Myocyte (in vitro differentiated cells): ENCODE measurements at places on chromosomes 2 and 18.

DNA sequence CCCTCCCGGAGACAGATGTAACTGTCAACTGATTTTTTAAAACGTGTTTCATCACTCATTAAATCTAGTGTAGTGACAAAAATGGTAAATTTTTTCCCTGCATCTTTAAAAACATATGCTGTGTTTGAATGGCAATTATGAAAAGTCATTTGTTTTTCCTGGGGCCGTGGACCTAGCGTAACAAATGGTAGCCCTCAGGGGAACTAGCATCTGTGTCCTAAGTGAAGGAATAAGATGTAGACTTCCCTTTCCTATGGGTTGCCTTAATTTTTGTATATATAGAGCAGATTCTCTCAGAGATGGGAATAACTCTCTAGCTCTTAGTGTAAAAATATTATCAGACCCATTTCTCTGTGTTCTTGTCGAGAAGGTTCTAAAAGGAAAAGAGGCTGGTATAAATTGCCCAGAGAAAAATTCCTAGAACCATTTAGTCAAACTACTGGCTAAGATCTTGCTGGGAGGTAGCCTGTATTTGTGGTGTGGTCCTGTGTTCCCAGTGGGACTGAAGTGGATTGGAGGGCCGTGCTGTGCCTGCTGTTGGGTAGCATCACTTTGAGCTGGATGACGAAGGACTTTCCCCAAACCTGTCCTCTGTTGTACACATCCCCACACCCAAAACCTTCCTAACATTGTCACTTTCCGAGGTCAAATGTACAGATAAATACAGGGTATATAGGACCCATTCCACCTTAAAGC, 85.8 kb downstream of the LIMS1 start:
- DNase-seq, result no peak

GRCh38 chr2:165618806-165619205, 149.3 kb downstream of the CSRNP3 start:
- no peak for DNase-seq

DNA sequence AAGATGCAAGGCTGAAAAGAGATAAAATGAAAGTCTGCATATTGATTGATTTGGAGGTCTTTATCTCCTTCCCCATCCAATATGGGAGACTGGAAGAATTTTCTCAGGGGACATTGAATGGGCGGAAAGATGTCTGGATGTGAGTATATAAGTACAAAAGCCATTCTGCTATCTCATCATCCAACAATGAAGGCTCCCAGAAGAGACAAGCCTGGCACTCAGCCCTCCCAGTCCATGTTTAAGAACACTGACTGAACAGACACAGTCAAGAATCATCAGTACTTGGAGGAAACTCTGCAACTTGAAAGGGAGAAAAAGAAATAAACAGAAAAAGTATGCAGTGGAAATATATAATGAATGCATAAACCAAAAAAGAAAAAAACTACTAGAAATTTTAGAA, 80.9 kb downstream of the PTRHD1 start:
- DNase-seq, result peak; percentile 30

DNA sequence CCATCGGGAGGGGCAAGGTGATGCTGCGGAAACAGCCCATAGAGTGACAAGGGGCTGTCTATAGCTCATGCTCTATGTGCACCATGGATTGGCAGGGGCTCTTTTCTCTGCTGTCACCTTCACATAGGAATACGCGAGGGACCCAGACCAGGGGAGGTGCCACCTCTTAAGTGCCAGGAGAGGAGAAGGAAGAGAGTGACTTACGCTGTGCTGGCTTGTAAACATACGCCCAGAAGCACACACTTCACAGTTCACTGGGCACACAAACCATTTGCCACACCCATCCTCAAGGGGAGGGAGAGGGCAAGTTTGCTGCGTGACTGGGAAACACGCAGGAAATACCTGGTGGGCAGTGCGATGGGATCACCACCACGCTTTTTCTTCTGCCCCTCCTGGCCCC, 65.1 kb upstream of the GPR45 start:
- no peak for DNase-seq

DNA sequence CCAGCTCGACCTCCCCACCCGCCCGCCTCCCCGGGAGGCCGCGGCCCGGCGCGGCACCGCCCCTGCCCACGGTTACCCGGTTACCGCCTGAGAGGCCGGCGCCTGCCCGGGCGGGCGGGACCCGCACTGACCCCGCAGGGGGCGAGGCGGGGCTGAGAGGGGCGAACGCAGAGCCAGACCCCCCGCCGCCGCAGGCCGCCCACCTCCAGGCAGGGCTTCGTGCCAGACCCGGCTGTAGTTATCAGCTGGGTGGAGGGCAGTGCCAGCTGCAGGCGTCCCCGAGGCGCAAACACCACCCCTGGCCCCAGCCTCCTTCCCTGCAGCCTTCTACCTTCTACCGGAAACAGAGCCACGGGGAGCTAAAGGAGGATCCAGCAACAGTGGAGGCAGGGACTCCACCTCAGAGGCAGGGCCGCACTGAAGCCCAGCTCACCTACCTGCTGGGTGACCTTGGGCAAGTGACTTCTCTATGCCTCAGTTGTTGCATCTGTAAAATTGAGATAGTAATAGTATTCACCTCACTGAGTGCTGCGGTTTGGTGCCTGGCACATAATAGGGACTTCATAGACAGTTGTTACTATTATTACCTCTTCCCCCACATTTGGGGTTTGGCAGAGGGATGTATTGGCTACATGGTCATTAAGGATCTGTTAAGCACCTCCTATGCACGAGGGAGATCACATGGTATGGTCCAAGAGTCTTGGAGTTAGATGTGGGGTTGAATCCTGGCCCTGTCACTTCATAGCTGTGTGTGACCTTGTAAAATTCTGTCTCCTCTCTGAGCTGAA, 231.6 kb upstream of the SMAD2 start:
- no peak for DNase-seq

- no peak for DNase-seq
These were observed 4.0 kb downstream of the SLC14A2 start for GRCh38 chr18:45619062-45619825.

DNA sequence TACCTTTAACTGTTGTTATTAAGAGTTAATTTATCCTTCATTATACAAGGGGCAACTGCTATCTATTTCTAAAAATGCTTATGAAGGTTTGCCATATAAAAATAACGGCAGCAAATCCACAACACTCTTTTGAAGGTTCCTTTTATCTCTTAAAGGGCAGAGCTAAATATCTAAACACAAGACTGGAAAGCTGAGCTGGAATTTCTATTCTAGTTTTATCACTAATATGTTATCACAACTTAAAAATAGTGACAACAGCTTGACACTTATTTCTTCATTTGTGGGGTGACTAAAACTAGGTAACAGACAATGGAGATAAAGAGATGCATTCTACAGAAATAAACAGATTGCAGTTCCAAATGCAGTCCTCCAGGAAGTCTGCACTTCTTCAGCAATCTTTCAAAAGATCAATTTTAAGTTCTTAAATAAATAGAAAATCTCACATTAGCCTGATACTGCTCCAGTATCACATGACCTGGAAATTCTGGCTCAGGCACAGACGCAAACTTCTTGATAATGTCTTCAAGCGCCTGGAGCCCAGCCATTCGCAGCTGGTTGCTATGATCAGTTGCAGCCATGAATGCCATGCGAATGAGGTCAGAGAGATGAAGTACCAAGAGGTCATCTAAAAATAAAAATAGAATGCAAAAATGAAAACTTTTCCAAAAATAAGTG, 54.0 kb upstream of the STRN start:
- peak; percentile 95 for DNase-seq

DNA sequence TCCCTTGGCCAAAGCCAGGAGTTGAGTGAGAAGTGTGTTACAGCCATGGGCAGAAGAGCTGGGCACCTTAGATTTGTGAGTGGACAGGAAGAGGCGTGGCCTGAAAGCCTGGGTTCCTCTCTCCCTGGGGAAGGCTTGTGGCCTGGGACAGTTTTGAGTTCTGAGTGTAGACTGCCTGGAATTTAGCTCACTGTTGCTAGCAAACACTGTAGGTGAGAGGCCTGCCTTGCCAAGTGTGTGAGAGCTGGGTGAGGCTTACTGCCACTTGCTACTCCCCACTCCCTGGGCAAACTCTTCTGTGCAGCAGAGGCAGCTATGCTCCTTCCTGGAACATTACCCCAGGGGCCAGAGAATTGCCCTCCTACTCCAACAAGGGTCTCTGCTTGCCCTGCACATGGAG, 150.0 kb upstream of the GALNT5 start:
- DNase-seq, result no peak

- no peak for DNase-seq
These were observed 118.1 kb downstream of the FOXI3 start for GRCh38 chr2:88334418-88334817.

DNA sequence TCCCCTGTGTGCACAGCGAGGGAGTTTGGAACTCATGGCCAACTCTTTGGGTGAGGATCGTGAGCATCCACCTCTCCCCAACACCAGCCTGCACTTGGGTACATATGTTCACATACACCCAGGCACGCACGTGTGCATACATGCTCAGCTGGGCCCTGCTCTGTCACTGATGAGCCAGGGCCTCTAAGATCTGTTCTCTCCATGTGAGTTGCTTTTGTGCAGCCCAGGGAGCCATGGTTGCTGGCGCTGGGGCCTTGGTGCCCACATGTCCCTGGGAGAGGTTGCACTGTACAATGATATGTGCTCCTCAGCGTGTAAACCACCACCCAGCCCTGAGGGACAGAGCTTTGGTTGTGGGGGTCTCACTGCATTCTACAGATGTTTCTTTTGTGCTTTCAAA, 44.1 kb downstream of the KLHL29 start:
- DNase-seq, result no peak

DNA sequence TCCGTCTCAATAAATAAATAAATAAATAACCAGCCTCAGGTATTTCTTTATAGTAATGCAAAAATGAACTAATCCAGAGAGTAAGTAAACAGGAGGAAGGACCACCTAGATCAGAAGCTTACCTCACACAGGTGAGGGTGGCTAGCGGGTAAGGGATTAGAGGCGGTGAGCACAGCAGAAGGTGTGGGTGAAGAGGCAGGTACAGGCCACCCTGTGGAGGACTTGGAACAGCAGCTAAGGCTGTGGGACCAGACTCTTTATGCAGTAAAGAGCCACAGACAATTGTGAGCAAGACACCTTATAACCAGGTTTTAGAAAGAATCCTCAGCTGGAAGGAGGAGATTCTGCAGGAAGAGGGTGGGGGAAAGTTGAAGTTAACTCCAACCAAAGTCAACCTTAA, 34.2 kb upstream of the TTR start:
- no peak for DNase-seq

DNA sequence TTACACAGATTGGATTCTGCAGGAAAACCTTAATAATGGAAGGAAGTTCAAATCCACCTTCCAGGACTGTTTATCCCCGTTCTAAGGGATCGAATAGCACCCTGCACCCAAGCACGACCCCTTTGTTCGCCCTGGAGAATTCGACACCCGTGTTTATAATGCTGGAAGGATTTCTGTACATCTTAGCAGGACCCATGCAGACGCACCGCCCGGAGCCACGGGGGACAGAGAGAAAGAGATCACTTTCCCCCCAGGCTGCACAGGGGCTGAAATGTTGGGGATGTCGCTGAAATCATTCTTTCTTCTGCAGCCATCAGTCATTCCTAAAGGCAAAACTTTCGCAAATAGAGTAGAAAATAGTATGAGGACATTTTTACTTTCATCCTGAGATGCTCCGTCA, 238.7 kb upstream of the SALL3 start:
- DNase-seq, result no peak

DNA sequence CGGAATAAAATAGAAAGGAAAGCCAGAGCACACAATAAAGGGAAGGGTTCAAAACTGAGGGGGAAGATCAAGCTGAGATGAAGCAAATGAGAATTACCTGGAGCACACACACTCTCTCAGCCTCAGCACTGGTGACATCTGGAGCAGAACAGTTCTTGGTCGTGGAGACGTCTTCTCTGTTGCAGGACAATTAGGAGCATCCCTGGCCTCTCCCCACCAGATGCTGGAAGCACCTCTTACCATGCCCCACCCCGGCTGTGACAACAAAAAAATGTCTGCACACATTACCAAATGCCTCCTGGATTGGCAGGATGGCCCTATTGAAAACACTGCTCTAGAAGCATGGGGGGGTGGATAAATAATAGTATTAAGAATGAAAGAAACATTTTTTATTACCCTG, 43.6 kb upstream of the MAP3K20 start:
- DNase-seq, result no peak

DNA sequence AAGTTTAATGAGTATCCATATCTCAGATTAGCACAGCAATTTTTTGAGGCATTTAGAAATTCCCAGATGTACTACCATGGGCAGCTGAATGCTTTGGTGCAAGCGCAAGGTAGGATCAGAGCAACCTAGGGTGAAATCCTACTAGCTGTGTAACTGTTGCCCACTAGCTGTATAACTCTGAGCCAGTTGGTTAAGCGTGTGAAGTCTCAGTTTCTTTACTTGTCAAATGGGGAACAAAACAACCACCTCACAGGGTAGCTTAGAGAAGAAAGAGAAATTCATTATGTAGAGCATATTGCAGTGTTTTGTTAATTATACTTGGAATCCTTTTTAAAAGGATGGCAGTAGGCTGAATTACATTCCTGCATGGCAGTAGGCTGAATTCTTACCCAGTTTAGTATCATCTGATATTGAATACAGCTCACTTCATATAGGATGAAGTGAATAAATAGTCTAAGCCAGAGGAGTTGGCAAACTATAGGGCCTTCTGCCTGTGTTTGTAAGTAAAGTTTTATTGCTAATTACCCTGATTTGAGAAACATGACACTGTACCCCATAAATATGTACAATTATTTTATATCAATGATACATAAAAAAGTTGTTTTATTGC, 180.7 kb downstream of the PLCL1 start:
- DNase-seq, result no peak

DNA sequence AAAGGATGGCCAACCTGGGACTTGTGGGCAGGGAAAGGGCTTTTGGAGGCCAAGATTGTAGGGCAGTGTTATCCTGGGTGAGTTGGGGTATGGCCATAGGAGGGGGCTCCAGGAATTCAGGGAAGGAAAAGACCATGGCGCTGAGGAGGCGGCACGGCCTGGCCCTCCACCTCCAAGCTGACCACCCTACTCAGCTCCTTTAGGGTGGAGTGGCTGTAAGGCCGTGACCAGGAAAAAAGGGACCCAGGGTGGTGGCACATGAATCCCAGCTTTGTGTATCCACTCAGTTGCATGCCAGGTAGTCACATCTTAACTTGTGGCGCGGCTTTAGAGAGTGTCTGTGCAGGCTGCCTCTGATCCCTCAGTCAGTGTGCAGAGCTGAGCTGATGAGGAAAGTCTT, 168.1 kb downstream of the AGAP1 start:
- no peak for DNase-seq

DNA sequence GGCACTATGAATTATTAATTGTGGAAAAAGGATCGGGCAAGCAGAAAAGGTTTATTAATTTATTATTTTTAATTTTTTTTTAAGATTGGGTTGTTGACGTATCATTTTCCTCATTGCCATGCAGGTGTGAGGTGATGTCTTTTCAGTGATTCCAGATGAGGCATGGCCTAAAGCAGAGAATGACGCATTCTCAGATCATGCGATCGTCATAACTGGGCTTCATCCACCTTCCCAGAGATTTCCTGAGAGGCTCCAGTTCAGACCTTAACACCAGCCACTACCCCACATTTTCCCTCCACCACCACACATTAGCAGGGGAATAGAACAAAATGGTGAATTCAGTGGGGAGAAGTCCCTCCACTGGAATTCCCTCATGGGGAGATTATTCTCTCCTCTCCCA, 518.4 kb upstream of the SPHKAP start:
- no peak for DNase-seq

GRCh38 chr2:58227171-58227917, 13.8 kb downstream of the FANCL start:
- DNase-seq, result no peak
